ENCODE measurements at places on chromosomes 16 and 17.

- no peak for DNase-seq
Observed at GRCh38 chr16:59198487-59198886, 464.4 kb upstream of the GOT2 start.

- DNase-seq: no peak
Observed at GRCh38 chr17:206941-207560, 25.6 kb upstream of the DOC2B start.

GRCh38 chr17:28972437-28972836, 21.1 kb upstream of the PHF12 start:
- DNase-seq: no peak

- no peak for DNase-seq
Observed at GRCh38 chr17:2379489-2380225, 21.2 kb downstream of the MNT start.

DNA sequence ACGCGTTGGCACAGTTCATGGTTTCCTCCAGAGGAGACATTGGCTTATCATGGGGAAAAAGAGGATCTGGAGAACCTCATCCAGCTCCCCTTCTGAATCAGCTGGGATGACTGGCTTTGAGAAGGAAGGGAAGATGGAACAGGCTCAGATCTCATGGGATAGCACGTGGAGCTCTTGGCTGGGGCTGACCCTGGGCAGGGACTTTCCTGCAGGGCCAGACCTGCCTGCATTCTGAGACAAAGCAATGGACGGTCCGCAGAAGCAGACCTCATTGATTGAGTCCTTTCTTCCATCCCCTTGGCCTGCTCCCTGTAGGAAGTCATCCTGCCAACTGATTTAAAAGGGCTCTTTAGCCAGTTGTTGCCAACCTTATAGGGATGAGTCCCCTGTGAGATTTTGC, 26.2 kb downstream of the PLCD3 start:
- DNase-seq: no peak

GRCh38 chr16:24522751-24523150, 16.6 kb upstream of the RBBP6 start:
- no peak for DNase-seq
